ENCODE measurements at places on chromosomes 7 and 10.

GRCh38 chr7:21944616-21945453, 864 bp downstream of the CDCA7L start:
- no peak for DNase-seq

- no peak for DNase-seq
Measured at GRCh38 chr10:71795248-71795647, 21.9 kb upstream of the VSIR start.

DNA sequence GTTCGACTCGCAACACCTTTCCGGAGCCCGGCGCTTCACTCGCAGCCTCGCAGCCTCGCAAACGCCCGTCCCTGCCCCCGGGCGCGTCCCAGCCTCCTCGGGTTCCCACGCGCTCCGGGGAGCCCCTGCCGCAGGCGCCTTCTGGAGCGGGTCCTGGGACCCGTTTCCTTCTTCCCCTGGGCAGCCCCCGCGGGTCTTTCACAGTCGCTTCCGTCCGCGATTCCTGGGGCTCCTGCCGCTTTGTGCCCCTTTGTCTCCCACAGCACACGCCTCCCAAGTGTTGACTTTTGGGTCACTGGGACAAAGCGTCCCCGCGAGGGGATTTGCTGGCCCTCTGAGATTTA, 140.7 kb downstream of the DYNC2I1 start:
- no peak for DNase-seq

DNA sequence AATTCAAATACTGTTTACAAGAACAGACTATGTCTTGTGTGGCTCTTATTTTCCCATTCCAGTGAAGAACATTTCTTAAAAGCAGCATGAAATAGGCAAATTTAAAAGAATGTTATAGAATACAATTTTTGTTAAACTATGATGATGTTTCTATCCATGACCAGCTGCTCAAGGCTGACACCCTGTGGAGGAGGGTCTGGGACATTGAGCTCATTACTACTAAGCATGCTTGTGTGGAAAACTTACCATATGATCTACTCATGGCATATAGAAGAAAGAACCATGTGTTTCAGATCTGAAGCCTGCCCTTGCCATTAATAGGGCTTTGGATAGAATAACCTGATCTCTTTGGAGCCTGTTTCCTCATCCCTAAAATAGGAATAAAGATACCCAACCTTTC, 125.0 kb downstream of the FOXP2 start:
- DNase-seq = no peak

DNA sequence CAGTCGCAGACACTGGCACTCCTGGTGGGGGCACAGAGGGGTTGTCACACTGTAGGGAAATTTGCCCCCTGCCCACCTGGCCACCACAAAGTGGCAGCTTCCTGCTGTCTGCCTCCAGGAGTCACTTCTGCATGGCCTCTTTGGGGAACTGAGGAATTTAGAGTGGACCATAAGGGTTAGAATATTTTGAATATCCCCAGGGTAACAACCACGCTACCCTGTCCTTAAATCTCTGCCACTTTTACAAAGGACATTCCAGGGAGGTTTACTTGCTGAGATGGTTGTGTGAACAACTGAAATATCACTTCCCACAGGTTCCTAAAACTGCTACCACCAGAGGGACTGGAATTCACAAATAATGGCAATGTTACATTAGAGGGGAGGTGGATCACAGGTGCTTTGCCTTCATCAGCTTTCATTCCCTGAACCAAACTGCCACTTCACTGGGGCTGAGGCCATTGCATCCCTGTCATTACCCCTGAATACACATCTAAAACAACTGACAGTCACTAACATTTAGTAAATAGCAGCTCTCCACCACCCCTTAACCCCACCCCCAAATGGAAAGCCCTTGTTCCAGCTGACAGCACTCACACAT, 88.1 kb upstream of the IFRD1 start:
- no peak for DNase-seq

GRCh38 chr10:4488904-4489303, 337.1 kb upstream of the AKR1E2 start:
- no peak for DNase-seq

- DNase-seq = no peak
Measured at GRCh38 chr7:31991846-31992245, 78.4 kb downstream of the PDE1C start.

DNA sequence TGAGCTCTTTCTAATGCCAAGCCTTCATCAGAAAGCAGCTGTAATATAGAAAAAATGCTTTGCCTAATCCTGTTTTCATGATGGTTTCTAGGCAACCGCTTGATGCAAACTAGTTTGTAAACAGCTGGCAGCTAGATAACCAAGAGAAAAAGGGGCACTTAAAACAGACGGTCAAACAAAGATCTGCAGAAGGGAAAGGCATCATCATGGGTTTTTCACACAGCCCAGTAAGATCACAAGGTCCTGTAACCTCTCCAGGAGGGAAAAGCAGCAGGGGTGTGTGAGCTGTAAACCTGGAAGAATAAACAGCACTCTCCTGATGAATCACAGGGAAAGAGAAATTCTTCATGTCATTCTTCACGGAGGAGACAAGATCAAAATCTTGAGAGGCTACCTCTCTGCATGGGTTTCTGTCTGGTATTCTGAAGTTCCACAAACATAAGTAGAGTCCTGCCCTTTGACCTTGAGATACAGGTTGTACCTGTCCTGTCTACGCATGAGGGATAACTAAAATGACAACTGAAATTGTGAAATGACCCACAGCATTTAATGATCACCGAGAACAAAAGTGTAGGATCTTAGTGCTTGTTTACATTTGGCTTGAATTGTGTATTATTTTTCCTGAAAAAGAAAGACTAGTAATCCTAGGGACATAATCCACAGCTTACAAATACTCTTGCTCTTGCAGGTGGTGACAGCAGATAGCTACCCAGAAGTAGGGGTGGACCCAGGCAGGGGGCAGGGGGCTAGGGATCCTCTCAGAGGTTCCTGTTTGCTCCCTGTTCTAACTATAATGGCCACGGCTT, 48.0 kb downstream of the CREB3L2 start:
- peak; percentile 89 for DNase-seq

GRCh38 chr7:108985037-108985436, 415.4 kb downstream of the DNAJB9 start:
- no peak for DNase-seq

GRCh38 chr7:97081521-97082300, 35.8 kb upstream of the SDHAF3 start:
- DNase-seq = no peak

- no peak for DNase-seq
Measured at GRCh38 chr10:132593900-132594876, 56.6 kb downstream of the INPP5A start.

- no peak for DNase-seq
Measured at GRCh38 chr10:85537561-85537960, 829.0 kb downstream of the GRID1 start.

DNA sequence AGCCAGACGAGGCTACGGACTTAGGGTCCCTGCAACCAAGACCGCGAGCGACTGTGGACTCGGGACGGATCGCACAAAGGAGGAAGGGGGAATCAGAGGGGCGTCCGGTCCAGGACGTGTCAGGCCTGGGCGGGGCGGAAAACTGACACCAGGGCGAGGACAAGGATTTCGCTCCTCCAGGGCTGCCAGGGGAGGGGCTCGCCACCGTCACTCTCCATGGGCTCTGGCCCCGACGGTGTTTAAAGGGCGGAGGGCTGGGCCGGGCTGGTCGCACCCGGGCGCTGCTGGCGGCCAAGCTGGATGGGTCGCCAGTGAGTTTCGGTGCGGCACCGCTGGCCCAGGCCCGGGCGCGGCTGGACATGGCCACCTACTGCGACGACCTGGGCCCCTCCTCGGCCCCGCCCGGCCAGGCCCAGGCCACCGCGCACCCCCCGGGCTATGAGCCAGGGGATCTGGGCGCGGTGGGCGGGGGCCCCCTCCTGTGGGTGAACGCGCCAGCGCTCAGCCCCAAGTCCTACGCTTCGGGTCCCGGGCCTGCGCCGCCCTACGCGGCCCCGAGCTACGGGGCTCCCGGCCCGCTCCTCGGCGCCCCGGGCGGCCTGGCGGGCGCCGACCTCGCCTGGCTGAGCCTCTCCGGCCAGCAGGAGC, at the start of gene FOXI2:
TSS of gene FOXI2 (plus strand) at position 271 of the 648 bp plus-strand sequence. CDS start at position 360, 89 bp downstream.
- DNase-seq = no peak

DNA sequence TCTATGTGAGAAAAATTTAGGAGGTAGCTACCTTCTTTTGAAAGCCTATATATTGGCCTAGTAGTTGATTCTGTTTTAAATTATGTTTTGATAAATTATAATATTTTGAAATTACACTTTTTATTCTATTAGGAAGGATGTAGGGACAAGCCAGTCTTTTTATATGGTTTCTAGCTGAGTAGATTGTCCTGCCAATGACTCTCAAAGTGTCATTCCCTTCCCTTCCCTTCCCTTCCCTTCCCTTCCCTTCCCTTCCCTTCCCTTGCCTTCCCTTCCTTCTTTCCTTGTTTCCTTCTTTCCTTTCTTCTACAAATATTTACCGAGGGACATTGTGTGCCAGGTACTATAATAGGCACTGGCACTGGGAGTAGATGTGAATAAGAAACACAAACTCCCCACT, 99.7 kb upstream of the HDAC9 start:
- no peak for DNase-seq
